Renal cortex interstitium (tissue), 15 donors: ENCODE measurements at places on chromosomes 7 and 10.

DNA sequence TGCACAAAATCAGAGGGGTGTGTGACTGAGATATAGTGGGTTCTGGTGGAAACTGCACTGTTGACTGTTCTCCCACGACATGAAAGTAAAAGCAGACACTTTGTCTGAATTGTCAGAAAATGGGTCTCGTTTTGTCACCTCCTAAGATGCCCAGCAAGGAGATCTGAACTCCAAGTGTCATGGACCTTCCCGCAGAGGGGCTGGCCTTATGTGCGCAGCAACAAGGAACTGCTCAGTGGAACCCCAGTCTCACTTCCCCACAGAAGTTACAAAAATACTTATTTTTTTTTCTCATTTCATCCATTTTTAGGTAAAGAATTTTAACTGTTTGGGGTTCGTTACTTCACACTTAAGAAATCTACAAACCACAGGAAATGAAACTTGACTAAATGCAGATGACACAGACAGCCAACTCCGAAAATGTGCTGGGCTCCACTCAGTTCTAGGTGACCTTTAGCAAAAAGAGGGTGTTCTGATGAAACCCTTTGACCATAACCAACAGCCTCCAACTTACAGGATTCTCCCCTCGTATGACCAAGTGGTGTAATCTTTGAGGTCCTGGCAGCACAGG lies 115.0 kb downstream of the FAM107B start:
- DNase-seq: no peak

- no peak for DNase-seq
These were observed 160.6 kb downstream of the NSUN6 start for GRCh38 chr10:18490755-18491154.

DNA sequence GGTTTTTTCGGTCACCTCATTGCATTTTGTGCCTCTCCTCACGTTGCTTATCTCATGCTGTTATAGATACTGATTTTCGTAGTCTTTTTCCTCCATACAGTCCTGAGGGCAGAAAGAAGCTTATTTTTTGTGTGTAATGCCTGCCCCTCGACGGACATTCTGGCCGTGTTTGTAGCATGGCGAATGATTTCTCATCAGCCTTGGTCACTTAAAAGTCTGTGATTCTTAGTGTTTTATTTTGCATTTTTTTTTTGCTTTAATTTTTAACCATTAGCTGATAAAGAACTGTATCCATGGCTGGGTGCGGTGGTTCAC lies 469 bp upstream of the NOC3L start:
- no peak for DNase-seq

DNA sequence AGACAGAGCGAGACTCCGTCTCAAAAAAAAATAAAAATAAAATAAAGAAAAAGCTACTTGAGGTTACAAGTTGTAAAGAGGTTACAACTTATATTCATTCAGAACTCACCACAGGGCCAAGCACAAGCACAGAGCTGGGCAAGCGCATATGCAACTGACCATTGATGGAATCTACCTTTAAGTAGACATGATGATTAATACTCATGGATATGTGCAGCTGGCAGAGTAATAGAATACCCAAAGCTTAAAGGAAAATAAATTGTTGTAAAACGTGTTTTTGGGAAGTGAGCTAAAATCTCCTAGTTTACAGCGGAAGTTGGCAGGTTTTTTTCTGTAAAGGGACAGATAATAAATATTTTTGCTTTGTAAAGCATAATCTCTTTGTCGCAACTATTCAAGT lies 111.6 kb downstream of the TMEM168 start:
- no peak for DNase-seq

DNA sequence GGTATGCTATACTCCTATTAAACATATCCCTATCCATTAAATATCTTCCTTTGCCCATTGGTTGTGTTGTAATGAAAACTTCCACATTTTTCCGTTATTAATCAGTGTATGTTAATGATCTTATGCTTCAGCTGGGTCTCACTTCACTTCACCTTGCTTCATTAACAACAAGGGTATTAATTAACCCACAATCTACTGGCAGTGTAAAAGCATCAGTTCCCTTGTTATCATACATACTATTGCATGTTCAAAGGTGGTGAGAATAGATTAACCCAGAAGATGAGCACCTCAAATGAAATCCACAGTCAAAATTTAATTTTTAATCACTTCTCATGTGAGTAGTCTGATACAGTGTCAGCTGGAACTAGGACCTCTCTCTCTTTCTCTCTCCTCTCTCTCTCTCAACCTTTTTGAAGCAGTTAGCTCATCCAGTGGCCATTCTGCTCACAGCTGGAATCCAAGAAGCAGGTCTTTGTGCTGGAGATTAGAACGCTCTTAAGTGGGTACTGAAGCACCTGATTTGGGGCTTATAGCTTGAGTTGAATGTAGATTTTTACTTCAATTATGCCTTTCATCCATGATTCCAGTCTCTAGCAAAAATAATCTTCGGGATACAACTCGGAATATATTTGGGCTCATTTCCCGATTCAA lies 172.3 kb downstream of the RAPGEF5 start:
- DNase-seq: no peak

DNA sequence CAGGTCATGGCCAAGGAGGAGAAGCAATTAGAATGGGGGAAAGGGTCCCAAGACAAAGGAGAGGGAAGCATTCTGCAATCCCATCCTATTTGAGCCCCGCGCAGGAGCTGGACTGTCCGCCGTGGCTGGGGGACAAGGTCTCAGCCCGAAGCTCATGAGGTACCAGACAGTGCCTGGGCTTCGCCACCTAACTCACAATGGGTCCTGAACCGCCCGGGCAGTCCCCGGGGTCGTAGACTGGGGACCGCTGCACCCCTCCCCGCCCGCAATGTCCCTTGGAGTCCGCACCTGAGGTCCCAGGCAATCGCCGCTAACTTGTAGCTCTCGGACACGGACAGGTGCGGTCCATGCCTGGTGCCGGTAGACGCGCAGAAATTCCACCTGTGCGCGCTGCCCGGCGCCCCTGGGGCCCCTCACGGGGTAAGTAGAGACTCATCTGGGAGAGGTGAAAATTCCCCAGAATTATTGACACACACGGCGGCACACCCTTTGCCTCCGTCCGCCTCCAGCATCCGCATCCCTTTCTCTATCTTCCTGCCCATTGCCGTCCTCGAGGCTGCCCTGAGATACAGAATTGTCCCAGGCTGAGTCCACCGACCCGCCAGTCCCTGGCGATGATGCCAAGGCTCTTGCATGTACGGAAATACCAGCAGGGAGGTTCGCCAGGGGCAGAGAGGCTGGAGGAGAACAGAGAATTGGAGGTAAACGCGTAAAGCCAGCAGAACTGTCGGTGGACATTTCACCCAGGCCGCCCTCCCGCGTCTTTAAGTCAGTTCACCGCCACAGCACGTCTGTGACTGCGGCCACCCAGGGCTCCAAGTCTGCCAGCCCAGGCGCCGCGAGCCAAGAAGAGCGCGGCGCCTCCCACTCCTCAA lies 1.8 kb downstream of the CHRM2 start:
- DNase-seq: no peak

- DNase-seq: peak; percentile 59
These were observed 53.7 kb upstream of the DUSP5 start for GRCh38 chr10:110444004-110444337.

DNA sequence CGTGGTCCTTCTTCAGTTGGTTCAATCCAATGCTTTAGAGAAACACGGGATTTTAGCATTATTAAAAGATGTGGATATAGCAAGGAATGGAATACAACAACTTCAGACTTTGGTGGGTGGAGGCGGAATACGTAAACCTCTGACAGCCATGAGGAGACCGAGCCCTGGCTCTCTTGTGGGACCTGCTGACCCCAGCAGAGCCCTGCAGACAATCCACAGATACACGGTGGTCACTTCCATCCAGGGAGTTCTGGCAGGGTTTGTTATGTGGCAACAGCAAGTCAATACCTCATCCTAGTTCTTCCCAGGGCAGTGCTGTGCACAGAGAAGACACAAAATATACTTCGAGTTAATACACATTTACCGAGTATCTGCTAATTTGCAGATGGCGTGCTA lies 118.5 kb upstream of the DIP2C start:
- no peak for DNase-seq

GRCh38 chr7:151339651-151340382 lies 1.8 kb upstream of the NUB1 start:
- DNase-seq: no peak

GRCh38 chr10:82452676-82453075 lies 577.7 kb downstream of the NRG3 start:
- no peak for DNase-seq

GRCh38 chr7:69272101-69272500 lies 326.2 kb upstream of the AUTS2 start:
- DNase-seq: no peak

- DNase-seq: no peak
These were observed 2.0 kb upstream of the COL28A1 start for GRCh38 chr7:7537711-7538110.

- no peak for DNase-seq
These were observed 11.2 kb upstream of the EEPD1 start for GRCh38 chr7:36141850-36142249.

- no peak for DNase-seq
These were observed 13.0 kb downstream of the NRP1 start for GRCh38 chr10:33321516-33321915.

GRCh38 chr7:21943436-21943835 lies 2.3 kb downstream of the CDCA7L start:
- DNase-seq: no peak

GRCh38 chr7:28661826-28662595 lies 249.7 kb downstream of the CREB5 start:
- DNase-seq: no peak

DNA sequence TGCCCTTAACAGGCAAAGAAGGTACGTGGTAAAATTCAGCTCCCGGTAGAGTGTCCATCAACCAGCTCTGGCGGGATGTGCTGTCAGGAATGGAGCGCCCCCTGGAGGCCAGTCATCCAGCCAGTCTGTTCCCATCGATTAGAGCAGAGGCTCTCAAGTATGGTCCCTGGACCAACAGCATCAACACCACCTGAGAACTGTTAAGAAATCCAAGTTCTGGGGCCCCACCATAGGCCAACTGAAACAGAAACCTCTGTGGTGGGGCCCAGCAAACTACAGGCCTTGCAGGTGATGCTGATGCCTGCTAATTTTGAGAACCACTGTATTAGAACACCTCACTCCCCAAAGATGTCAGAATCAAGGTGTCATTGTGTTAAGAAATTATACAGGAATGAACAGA lies 109.2 kb downstream of the DPY19L1 start:
- no peak for DNase-seq

DNA sequence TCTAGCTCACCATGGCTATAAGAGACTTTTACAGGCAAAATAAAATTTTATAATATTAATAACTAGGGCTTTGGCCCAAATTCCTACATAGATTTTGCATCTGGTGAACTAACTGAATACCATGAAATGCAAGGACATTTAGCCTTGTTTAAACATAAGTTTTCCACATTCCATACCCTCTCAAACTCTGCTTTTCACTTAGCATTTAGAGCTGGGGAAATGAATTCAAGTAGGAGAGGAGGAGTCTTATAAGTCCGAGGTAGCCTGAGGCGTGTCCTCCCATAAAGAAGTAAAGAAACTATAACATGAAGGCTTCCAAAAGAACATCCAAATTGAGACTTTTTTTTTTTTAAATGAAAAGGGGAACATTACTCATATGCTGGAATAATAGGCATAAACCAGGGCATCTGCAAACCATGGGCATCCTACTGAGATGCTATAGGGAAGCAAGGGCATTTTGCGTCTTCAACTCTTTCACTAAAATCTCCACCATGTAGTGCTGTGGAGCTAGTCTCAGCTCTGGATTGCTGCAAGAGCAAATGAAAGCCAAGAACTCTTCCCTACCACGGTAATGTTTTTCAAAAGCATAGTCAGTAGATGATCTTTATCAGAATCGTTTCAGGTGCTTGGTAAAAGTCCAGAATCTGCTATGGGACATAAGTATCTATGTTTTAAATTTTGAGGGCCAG lies 79.1 kb downstream of the PALS2 start:
- no peak for DNase-seq

- DNase-seq: no peak
These were observed 289.3 kb downstream of the PTEN start for GRCh38 chr10:88152728-88153133.

DNA sequence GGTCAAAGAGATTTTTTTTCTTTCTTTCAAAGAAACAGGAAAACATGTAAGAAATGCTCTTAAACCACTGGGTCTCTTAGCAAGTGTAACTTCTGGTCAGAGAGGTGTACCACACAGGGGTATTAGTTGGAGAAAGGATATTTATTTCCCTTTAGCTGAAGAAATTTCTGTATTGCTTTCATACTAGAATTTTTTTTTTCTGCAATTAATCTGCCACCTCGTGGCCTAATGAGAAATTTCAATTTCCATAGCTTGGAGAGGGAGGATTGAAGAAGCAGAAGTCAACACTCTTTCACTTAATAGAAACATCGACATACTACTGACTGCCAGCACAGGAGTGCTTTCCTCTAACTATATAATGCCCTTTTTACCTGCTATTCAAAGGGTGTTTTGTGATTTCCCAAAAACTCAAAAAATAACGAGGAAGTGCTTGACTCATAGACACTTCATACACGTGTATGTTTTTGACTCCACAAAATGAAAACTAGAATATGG lies 177.6 kb upstream of the NAMPT start:
- DNase-seq: no peak

DNA sequence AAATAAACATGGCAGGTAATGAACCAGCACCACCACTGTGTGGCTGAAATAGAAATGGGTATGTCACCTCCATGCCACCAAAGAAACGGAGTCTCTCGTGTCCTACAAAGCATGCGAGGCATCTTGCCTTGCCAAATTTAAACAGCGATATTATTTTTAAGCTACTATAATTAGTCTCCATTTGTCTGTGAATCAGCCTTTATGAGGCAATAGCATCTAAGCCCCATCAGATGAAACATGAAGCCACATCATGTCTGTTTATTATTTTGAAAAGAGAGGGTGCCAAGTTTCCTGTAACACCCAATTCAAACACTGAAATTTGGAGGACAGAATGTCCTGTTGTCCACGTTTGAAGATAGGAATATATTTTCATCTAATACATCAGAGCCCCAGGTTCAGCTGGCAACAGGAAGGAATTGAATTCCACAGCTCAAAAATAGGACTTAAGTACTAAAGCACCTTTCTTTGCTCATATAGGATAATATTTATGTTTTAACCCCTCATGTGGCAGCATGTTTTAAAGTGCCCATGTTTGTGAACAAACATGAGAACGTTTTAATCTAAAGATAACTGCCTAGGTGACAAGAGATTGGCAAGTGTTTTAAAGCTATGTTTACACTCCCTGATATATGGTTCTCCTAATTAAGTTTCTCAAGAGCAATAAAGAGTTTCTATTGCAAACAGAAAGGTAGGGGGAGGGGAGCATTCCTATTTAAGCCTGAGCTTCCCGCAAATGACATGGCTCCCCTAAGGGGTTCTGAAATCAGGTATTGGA lies 86.8 kb downstream of the SORBS1 start:
- no peak for DNase-seq
